ENCODE measurements at places on chromosomes 2 and 18.

DNA sequence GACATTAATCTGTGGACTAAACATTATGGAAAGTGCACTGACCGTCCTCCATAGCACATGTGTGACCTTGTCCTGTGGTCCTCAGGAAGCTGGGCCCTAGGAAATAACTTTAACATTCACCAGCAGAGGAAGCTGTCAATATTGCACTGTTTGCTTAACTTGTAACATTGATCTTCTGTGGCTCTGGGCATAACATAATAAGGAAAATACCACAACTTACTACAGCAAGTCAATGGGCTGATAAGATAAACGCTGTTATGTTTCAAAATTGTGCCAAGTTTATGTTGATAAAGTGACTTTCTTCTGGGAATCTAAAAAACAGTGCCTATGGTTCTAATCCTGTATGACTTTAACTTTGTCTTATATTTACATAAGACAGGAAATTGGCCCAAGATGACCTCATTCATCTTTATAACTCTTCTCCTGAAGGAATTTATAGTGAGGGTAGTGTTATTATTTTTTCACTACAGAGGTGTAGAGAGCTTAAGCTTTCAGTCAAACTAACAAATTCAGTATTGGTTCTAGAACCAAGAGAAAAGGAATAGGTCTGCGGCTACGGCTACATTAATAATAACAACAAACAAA lies 113.7 kb upstream of the MAP4K3 start:
- DNase-seq, result no peak

GRCh38 chr2:40359811-40360210 lies 92.1 kb downstream of the SLC8A1 start:
- DNase-seq, result no peak

GRCh38 chr2:28338831-28339321 lies 53.8 kb upstream of the FOSL2 start:
- no peak for DNase-seq

DNA sequence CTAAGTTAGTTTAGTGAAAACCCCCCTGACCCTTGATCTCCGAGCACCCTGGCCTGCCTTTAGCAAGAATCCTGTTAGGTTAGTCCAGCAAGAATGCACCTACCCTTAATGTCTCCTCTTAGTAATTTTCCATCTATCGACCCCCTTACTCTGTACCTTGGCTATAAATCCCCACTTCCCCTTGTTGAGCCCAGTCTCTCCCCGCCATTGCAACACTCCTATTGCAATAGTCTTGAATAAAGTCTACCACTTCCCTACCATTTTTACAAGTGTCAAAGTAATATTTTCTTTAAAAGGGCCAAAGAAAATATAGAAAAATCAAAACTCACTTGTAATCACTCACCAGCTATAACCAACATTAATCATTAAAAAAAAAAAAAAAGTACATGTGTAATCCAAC lies 4.2 kb upstream of the ZBTB7C start:
- no peak for DNase-seq

DNA sequence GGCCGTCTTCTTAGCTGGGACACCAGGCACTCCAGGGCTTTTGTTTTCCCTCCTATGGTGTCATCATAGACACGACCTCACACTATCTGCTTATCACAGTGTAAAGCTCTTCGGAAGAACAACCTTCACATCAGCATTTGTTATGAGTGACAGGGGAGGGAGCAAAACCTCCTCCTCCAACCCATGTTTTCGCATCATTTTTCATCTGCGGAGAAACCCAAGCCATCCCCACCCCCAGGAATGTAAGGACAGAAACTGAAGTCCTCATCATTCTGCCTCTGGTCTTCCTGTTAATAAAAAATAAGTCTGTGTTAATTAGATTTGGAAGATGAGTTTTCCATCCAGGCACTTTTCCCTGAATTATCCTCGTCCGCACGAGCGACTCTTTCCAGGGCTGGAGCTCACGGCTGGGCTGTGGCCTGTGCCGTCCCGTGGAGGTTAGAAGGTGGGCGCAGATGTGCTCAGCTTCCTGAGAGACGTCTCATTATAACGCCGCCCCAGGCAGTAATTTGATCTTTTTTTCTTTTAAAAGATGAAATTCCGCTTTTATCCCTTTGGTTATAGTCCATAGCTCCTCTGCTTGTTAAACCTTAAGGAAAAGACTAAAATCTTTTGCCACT lies 101.6 kb upstream of the TMEM18 start:
- no peak for DNase-seq

DNA sequence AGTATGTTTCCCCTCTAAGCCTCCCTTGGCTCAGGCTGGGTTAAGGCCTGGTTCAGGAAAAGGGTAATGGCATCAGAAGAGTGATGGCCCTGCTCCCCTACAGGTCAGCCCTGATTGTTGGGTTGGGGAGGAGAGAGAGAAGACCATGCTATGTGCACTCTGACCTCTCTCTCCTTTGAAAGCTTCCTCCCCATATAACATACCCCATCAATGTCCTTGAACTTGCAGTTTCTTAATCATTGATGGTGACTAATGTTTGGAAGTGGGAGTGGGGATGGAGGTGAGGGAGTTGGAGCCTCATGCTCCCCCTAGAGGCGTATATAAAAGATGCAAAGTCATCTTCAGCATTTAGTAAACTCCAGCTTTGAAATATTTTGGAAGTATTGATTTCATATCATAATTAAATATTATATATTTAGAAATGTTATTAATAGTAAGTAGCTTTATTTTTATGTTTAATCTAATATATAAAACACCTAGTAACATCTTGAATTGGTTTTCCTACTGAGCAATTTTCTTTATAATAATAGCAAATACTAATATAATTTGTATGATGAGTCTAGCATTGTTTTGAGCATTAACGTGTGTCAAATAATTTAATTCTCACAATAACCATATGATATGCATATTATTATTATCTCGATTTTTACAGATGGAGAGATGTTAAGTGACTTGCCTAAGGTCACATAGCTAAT lies 8.8 kb downstream of the PLCL1 start:
- no peak for DNase-seq

- no peak for DNase-seq
Measured at GRCh38 chr2:202387608-202388342, 11.6 kb downstream of the BMPR2 start.

DNA sequence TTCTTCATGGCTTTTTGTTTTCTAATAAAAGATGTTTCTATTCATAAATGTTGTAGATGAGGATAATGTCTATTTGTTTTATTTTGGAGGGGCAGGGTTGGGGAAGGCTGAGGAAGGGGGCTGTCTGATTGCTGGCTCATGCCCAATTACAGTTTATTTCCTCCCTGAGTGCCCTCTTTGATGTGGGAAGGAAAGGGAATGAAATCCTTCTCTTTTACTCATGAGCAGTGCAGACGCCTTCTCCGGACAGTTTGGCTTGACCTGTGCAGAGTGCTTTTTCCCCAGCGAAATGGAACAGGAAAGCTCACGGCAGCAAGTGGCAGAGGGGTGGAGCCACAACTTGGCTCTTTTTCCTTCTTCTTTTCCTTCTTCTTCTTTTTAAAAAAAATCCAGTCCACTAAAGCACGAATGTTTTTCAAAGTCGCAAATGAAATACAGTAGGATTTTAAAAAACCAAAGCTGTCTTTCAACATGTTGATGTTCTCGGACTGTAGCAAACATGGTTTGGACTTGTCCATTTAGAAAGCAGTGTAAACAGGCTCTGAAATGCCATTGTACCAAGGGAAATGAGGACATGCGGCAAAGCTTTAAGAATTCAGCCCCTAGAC lies 34.5 kb downstream of the RAB31 start:
- DNase-seq, result no peak

DNA sequence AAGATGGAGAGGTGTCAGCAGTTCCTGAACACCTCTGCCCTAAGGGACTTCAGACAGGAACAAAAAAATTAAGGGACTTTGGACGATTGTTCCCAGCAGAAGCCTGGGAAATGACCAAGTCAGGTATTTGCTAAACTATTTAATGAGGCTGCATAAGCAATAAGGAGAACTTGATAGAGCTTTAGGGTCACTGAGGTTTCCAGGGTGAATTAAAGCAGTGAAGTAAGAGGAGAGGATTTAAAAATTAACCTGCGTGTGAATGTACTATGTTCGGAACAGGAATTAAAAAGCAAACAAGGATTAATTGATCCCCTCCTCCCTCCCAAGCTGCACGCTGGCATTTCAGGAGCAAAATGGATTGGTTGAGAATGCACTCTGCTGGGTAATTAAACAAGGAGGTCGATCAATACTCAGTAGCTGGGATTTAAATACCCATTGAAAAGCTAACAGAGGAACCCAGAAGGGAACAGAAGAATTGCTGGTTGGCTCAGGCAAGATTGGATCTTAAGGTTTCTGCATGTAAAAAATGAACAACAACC lies 157.2 kb downstream of the RNF152 start:
- DNase-seq, result no peak

DNA sequence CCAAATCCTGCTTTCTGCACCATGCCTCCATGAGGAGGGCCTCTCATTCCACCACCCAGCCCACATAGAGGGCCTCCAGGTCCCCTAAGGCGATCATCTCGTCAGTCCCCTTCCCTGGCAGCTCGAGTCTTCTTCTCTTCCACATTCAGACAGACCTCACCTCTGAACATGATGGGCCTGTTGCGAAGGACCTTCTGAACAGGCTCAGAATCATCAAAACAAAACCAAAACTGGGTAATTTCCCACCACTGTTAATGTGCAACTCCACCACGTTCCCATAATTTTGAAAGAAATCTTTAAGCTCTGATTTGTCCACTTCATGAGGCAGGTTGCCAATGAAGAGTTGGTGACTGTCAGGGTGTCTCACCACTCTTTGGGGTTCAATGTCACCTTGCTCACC lies 20.4 kb downstream of the ZRANB3 start:
- no peak for DNase-seq

- DNase-seq, result no peak
Measured at GRCh38 chr2:64862623-64863022, 126.6 kb upstream of the SLC1A4 start.

GRCh38 chr2:104793966-104794365 lies 59.9 kb upstream of the POU3F3 start:
- no peak for DNase-seq

GRCh38 chr18:63878925-63879324 lies 8.6 kb upstream of the SERPINB2 start:
- DNase-seq, result no peak

DNA sequence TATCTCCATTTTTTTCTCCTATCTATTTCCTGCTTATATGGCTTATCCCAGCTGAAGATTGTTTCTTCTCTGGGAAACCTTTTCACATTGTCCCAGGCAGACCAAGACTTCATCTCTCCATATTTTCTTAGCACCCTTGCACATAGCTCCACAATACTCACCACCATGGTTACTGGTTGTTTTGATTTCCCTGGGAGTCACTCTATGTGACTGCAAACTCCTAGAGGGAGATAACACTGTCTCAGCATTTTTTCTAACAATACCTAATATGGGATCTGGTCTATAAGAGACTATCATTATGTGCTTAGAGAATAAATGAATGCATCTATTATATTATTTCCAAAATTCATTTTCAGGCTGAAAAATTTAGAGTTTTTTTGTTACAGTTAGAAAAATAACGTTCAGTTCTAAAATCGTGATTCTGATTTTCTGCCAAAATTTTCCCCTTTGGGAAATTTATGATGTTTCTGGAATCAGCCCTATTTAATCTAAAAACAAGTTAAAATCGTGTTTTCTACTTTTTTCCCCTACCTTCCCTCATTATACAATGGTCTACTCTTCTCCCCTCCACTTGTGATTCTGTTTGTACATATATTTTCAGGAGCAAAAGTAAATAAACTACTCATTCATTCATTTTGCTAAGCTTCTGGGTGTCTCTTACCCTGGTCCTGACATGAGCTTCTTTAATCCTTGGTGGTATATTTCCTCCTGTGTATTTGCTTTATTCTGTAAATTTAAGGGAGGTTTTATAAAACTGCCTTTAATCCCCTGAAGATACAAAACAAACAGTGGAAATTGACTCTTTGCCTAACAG lies 95.4 kb downstream of the HNMT start:
- DNase-seq, result no peak

GRCh38 chr2:53562407-53562806 lies 205.2 kb upstream of the CHAC2 start:
- no peak for DNase-seq

DNA sequence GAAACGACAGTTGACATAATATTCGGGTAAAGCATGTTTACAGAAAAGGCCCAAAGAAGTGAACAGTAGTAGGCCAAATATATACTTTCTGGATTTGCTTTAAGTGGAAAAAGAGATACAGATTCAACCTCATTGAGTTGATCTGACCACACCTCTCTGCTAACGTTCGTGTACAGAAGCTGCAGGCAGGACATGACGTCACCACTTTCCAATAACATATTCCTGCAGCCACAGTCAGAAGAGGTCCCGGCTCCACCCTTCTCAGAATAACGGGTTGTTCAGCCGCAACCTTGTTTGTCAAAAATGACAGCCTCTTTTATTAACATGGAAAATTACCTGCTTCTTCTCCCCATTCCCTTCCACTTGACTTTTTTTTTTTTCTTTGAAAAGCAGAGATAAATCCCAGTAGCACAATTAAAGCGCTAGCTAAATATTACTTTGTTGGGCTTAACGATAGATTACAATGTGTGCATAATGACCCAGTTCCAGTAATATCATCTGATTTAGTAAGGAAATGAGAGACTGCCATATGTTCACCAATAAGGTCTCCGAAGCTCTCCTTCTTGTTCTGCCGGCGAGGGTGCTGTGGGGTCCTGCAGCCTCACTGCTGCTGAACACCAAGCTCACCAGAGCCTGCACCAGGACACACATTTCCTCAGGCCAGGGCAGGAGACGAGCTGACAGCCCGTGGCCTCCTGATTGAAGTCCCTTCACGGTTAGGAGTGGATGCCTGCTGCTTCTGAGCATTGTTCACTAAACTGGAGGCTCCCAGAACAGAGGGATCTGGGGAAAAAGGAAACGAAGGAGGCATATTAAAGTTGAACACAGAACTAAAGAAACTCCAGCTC lies 451.0 kb upstream of the SALL3 start:
- no peak for DNase-seq

DNA sequence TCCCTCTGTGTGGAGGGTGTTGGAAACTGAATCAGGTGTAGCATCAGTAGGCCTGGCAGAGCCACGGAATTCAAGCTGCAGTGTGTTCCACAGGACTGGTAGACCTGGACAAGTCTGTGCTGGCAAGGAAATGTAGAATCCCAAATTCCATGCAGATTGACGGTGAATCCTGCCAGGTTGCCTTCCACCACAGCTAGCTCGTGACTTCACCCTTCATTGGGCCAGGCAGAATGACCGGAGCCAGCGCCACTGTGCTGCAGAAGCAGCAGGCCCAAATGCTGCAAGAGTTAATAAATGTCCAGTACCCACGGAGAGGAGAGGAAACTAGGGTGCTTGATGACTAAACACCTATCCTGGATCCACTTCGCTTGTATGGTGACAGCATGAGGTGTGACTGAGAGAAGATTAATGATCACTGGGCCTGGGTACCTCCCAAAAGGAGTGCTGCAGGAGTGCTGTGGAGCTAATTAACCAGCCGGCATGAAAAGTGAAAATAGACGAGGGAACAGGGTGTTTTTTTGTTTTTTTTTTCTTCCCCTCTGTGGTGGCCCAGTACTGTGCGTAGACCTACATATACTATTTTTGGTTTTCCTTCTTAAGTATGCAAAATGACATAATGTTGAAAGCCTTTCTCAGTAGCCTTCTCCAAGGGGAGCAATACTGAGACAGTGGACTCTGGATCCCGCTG lies 122.2 kb downstream of the TANC1 start:
- no peak for DNase-seq
